CD4-positive, alpha-beta T cell (primary cell): ENCODE measurements at places on chromosomes 2 and 18.

GRCh38 chr2:61853086-61853846 lies 594 bp downstream of the FAM161A start:
- no peak for DNase-seq

- DNase-seq, result no peak
Observed at GRCh38 chr18:2395427-2396161, 175.7 kb downstream of the METTL4 start.

DNA sequence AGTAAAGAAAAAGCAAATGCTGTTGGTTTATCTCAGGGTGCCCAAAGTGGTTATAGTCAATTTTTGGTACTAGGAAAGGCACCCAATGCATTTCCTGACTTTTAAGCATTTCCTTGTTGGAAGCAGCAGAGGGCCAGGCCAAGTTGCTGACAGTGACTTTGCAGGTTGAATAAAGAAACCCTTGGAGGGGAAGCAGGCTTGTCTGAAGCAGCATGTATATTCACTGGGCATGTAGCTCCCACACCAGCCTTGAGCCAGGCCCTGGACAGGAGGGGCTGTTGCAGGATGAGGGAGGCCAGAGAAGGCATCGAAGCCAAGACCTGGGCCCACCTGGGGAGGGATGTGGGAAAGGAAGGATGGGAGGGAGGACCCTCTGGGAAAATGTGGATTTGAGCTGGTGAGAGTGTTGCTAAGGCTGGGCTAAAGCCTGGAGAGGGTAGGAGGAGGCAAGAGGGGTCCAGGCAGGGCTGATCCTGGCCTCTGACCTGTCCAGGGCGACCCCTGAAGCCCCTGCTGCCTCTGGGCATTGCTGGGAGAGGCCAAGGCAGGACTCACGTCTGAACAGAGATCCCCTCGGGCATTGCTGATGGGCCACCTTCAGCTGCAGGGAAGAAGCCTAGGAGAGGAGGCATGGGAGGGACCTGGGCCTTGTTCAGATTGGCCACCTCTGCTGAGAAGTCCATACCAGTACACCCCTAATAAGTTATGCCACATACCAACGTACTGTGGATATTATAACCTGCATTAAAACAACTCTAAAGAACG lies 79.6 kb downstream of the STPG4 start:
- DNase-seq, result no peak

- no peak for DNase-seq
Observed at GRCh38 chr2:140639628-140640027, 1491.2 kb downstream of the LRP1B start.

- no peak for DNase-seq
Observed at GRCh38 chr2:190876631-190877030, 4.0 kb upstream of the GLS start.

GRCh38 chr2:207625014-207625907 lies at the start of gene METTL21A:
Gene METTL21A (minus strand): TSS chr2:207625394. CDS start chr2:207624375, 1,019 bp downstream.
- DNase-seq, result peak; percentile 92

- DNase-seq, result no peak
Observed at GRCh38 chr2:231662811-231663457, 45.4 kb upstream of the PTMA start.

DNA sequence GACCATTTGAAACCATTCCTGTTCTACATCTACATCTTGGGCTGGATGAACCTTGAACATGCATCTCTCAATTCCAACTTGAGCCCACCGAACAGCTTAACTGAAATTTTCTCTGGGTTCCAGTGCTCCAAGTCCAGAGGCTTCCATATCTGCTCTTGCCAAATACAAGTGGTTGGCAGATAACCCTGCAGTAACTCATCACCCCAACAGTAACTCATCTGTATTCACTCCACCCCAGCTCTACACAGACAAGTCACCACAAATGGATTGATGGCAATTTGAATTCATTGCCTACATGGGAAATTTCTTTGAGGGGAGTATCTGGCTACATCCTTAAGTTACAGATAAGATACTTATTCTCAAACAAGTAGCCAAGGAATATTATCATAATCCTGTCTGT lies 502.4 kb upstream of the TNP1 start:
- no peak for DNase-seq

GRCh38 chr2:177284531-177284930 lies 20.0 kb upstream of the NFE2L2 start:
- DNase-seq, result no peak

DNA sequence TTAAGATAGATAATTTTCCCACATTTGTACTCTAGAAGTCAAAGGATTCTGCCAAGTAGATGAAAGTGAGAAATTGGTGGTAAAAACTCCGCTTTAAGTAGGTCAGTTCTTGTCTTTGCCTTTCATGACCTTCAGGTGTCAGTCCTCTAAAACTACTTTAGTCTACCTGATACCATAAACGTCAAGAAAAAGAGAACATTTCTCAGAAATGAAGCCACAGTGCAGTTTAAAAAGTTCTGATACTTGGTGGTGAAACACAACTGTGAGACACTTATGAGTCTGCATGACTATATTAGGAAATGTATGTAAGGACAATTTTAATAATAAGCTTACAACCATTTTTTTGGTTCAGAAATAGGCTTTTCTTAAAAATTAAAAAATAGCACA lies 583.3 kb downstream of the SATB2 start:
- DNase-seq, result no peak

GRCh38 chr2:238235331-238235732 lies 4.5 kb downstream of the HES6 start:
- DNase-seq, result no peak

GRCh38 chr18:4842287-4842686 lies 354.8 kb downstream of the AKAIN1 start:
- DNase-seq, result no peak

- DNase-seq, result no peak
Observed at GRCh38 chr2:119326938-119327337, 39.7 kb downstream of the C2orf76 start.

DNA sequence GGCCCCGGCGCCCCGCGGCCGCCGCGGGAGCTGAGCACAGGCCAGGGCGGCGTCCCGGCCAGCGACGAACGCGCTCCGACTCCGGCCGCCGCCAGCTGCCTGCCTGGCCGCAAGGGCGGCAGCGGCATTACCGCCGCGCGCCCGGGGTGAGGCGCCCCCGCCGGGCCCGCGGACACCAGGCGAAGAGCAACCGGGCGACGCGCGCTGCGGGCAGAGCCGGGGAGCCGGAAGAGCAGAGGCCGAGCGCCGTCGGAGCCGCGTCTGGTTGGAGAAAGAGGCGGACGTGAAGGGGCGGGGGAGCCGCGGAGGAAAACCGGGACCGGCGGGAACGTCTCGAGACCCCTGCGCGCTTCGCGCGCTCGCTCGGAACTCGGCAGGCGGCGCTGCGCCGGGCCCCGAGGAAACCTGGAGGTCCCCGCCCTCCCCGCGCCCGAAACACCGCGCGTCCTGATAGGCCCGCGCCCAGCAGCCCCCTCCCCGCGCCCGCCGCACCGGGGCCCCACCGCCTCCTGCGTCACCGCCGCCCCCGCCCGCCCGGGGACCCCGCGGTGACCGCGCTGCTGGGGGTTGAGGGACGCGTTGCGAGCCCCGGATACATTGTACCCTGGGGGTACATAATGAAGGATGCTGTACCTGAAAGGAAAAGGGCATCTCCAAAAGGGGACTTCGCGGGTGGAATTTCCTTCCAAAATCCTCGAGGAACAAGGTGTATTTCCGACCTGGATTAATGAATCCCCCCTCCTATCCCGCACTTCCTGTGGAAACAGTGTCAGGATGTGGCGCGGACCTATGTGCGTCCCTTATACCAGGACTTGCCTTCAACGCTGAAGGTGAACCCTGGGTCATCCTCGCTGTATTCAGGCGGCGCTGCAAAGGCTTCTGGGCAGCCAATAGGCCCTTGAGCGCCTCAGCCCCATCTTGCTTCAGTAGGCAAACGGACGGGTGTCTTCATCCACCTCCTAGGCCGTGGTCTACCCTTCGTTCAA lies 1.0 kb upstream of the B4GALT6 start:
- peak; percentile 51 for DNase-seq

GRCh38 chr2:217972490-217972889 lies 30.3 kb downstream of the TNS1 start:
- DNase-seq, result no peak

DNA sequence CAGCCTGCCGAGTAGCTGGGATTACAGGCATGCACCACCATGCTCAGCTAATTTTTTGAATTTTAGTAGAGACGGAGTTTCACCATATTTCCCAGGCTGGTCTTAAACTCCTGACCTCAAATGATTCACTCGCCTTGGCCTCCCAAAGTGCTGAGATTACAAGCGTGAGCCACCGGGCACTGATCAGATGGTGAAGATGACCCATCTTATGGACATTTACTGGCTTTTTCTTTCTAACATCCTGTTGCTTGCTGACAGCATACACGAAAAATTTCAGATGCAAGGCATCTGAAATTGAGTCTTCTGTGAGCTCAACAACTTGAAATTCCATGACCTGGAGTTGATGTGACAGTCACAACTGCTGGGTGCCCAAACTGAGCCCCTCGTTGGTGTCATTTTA lies 859.5 kb upstream of the CNTNAP5 start:
- no peak for DNase-seq

DNA sequence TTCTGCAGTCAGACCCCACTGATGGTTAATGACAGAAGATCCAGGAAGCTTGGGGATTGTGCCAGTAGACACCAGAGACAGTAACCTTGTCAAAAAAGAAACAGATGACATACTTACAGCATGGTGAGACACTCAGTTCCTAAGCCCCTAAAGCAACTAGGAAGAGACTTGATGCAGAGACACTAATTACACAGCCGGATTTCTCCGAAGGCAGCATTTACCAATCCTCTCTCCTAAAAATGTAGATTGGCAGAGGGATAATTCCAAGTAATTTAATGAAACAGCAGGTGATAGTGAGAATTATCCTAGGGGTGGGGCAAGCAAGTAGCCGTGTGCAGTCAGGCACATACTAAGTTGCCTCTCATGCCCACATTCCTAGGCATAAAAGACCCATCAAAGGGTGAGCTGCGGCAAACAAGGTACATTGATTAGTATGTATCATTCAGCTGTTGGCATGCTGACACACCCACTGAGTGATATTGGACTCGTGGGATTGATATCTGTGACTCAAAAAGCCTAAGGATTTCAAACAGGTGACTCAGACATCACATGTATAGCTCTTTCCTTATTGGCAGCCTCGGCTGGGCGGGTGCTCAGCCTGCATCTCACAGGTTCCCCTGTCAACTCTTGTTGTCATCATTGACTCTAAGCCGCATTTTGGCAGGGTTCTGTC lies 296.7 kb upstream of the ATP5MC3 start:
- no peak for DNase-seq

- no peak for DNase-seq
Observed at GRCh38 chr2:186949726-186950256, 100.8 kb upstream of the ZSWIM2 start.

GRCh38 chr2:160970052-160970965 lies 189.9 kb upstream of the TANK start:
- DNase-seq, result no peak

DNA sequence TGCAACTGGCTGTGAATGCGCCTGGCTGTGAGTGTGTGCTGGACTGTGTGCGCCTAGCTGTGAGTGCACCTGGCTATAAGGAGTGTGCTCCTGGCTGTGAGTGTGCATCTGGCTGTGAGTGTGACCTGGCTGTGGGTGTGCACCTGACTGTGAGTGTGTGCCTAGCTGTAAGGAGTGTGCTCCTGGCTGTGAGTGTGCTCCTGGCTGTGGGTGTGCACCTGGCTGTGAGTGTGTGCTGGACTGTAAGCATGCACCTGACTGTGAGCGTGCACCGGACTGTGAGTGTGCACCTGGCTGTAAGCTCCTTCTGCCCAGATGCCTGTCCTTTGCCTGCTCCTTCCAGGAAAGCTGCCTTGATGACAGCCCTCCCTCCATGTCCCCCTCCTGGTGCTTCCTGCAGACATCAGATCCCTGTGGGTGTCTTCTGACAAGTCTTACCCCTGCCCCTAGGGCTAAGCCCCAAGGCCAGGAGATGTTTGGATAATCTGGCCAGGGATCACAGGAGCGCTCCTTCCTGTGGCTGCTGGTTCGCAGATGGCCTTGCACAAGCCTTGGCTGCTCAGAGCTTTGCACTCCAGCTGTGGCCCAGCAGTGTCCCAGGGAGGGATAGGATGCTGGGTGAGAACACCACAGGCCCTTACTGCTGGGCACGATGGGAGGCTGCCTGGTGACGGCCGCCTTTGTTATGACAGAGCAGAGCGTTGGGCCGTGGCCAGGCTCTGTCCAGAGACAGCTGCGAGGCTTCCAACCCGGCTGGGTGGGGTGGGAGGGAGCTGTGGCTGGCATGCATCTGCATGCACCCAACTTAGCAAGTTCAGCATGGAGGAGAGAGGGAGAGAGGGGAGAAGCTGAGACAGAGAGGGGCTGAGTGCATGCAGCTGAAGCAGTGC lies 89.9 kb downstream of the GLI2 start:
- DNase-seq, result no peak

GRCh38 chr18:37441821-37442220 lies 123.8 kb downstream of the CELF4 start:
- no peak for DNase-seq

DNA sequence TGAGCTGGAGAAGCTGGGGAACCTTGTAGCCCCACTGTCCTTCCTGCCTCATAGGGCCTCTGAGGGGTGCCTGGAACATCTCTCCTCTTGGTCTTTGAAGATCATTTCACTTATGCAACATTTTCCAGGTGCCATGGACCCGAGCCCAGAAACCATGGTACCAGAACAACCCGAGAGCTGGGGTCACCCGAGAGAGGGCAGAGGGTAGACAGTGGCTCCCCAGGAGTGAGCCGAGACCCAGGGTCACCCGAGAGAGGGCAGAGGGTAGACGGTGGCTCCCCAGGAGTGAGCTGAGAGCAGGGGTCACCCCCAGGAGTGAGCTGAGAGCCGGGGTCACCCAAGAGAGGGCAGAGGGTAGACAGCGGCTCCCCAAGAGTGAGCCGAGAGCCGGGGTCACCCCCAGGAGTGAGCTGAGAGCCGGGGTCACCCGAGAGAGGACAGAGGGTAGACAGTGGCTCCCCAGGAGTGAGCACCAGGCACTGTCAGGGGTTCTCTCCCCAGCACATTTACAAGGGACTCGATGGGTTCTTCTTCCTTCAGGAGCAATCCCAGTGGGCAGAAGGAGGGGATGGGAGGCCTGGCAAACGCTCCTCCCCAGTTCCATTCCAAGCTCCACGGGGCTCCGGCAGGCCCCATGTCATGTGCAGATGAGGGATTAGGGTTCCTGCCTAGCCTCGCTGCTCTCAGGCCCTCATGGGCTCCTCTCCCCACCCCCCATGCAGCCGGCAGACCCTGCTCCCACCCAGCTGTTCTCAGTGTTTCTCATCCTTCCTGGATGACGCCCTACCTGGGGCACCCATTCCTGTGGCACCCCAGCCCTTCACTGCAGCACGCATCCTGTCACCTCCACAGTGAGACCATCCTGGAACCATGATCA lies 163.5 kb downstream of the RTP5 start:
- DNase-seq, result no peak

DNA sequence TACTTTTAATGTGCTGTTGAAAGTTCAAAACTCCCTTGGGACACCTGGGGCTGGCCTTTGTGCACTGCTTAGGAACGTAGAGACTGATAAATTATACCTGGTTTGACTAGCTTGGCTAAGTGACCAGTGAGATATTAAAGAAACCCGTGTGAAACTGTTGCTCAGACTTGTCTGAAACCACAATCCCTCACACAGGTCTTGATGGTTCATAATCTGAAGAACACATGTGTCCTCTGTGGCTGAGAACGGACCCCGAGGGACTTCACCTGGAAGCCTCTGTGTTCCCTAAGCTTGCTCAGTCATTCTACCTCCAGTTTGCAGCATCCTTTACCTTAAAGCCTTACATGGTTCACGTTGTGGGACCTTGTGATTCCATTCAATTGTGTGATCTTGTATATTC lies 218.8 kb downstream of the CBLN2 start:
- DNase-seq, result no peak

GRCh38 chr2:195343540-195343939 lies 313.5 kb upstream of the SLC39A10 start:
- DNase-seq, result no peak

- no peak for DNase-seq
Observed at GRCh38 chr18:474416-474815, 26.1 kb downstream of the COLEC12 start.

- DNase-seq, result no peak
Observed at GRCh38 chr2:3325458-3326181, 52.0 kb downstream of the EIPR1 start.
